ENCODE measurements at places on chromosomes 5 and 9.

DNA sequence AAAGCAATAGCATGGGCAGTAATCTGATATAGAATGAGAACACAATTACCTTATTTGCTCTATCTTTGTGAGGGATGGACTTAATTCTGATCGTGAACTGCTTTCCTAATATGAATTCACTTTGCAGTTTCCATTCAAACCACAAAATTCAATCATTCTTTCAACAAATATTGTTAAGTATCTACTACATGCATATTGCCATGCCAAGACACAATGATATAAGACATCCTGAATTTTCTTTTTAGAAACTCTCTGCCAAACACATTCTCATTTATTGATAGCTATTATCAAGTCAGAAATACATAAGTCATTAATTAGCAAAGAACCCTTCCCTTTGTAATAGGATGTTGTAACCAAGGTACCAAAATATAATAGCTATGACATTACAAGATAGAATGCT, 121.6 kb upstream of the TARS1 start:
- no peak for DNase-seq

- DNase-seq: no peak
Observed at GRCh38 chr9:133124907-133125275, 3.9 kb upstream of the RALGDS start.

DNA sequence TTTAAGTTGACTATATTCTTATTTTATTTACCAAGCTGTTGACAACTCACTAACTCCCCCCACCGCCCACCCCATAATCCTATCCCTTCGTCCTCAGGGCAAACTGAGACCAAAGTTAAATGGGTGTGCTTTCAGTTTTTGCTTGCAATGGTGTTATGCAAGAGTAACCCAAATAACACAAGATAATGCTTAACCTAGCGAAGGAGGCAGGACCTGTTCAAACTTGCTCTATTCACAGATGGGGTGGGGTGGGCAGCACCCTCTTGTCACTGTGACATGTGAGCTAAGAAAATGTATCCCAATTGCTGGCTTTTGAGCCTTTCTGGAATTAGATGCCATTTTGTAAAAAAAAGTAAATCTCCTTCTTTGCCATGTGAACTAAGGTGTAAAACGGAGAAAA, 40.4 kb downstream of the GLIS3 start:
- DNase-seq: no peak

DNA sequence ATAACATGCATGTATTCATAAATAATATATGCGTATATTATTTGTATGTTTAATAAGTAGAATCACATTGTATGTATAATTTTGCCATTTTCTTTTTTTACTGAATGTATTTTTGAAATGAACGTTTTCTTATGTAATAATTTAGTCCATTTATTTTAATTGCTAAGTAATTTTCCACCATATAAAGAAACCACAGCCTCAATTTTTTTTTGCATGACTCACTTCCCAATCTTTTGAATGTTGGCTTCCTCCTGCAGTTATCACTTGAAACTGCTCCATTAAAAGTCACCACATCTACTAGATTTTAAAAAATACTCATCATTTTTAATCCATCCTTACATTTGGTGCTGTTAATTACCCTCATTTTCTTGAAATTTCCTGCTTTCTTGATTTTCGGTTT, 363.3 kb upstream of the MEF2C start:
- DNase-seq: no peak

DNA sequence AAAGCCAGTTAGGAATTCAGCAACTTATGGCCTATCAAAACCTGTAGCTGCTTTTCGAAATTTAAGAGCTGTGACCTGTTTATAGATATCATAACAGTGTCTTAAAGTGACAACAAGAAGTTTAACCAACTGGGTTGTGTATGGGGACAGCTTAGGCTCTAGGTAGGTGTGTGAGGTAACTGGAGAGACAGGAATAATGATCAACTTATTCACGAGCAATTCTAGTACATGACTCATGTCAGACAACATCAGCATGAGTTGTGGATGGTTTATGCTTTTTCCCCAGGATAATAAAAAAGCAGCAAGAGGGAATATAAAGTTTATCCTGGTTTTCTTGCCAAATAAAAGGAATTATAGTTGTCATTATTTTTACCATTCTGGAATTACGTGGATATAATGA, 88.6 kb downstream of the GDNF start:
- DNase-seq: no peak

- DNase-seq: no peak
Observed at GRCh38 chr9:79667817-79668436, 96.2 kb downstream of the TLE4 start.

GRCh38 chr5:98401656-98402055, 371.8 kb upstream of the RGMB start:
- no peak for DNase-seq

- DNase-seq: no peak
Observed at GRCh38 chr5:96962540-96962991, 26.7 kb downstream of the LNPEP start.

GRCh38 chr5:42993516-42994245, 46.4 kb downstream of the ANXA2R start:
- DNase-seq: no peak

GRCh38 chr5:57002959-57003485, 51.1 kb upstream of the MIER3 start:
- DNase-seq: no peak

- DNase-seq: no peak
Observed at GRCh38 chr9:111874500-111874899, 22.1 kb upstream of the UGCG start.

- no peak for DNase-seq
Observed at GRCh38 chr5:145825751-145826180, 9.4 kb downstream of the PRELID2 start.

- no peak for DNase-seq
Observed at GRCh38 chr9:7370988-7371387, 428.6 kb downstream of the DMAC1 start.

DNA sequence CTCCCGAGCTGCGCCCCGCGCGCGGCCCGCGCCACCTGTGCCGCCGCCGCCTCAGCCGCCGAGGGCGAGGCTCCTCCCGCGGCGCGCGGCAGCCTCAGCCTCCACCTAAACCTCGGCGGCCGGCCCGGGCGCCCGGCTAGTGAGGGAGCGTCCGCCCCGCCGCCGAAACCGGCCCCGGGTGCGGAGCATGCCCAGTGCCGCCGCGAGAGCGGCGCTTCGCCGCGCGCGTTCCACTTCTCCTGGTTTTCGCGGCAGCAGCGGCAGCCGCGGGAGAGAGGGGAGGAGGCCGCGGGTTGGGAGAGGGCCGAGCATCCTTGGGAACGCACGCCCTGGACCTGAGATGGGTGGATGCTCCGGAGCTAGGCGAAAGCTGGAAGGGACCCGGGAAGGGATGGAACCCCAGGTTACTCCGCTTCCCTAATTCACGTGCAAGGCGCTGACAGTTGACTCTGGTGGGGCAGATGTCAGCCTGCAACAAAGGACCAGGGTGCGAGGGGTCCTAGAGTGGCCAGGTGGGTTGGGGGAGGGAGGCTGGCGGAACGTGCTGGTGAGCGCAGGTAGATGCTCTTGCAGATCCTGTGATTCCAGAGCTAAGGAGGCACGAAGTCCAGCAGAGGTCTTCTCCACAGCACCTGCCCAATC, at the start of gene CTNND2:
Gene CTNND2 (minus strand): TSS at position 182 of the 642 bp plus-strand sequence. CDS start 593 bp downstream, outside the sequence.
- peak; percentile 54 for DNase-seq

DNA sequence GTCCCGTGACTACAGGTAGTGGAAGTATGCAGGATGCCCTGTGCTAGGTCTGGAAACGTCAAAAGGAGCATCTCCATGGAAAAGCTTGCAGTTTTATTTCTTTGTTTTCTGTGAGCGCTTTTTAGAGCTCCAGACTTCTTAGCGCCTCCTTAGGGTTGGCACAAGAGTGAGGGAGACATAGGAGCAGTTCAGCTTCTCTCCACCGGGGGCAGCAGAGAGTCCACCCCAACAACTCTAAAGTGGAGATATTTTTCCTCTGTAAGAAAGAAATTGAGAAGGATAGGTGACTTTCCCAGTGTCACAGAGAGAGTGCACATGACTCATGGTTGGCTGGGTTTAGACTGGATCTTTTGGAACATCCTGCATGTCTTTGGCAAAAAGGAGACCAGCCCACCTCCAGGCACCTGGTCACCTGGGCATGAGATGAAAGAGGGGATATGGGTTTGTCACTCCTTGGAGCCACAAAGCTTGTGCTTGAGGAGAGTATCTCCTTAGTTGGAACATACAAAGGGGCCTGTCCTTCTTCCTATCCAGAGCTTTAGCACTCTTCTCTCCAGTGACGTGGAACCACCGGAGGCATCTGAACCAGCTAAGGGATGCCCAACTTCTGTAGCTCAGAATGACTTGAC, 637.7 kb downstream of the SEMA5A start:
- no peak for DNase-seq

DNA sequence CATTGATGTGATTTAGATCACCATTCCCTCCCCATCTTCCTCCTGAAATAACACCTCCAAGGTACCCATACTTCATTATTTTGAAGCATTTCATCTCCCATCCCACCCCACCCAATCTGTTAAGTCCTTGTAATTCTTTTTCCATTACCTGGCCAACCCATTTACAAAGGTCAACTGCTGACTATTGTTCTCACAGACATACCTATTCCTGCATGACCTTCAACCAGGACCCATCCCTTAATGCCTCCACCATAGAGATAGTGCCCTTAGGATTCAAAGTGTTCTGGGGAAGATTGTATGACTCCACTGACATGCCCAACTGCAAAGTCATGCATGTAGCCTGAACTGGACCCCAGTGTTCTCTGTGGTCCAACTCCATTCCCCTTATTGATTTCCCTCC, 91.2 kb downstream of the NLN start:
- DNase-seq: no peak

GRCh38 chr5:120124961-120125360, 339.1 kb upstream of the PRR16 start:
- no peak for DNase-seq

GRCh38 chr9:107739601-107740082, 250.1 kb upstream of the KLF4 start:
- no peak for DNase-seq

DNA sequence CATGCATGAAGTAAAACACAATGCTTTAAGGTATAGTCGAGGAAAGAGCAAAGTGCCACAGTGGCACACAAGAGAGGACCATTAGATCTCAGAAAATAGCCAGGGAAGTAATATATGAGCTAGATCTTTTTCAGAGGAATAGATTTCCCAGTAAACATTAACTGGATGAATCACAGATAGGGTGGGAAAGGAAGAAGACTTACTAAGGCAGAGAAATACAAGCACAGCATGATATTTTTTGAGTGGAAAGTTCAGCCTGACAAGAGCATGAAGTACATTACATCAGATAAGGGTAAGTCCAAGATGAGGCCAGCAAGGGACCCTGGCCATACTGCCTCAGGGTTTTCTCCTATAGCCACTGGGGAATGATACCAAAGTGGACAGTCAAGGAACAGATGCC, 804.6 kb upstream of the DMAC1 start:
- DNase-seq: no peak
